ENCODE measurements at places on chromosomes 16 and 17.

DNA sequence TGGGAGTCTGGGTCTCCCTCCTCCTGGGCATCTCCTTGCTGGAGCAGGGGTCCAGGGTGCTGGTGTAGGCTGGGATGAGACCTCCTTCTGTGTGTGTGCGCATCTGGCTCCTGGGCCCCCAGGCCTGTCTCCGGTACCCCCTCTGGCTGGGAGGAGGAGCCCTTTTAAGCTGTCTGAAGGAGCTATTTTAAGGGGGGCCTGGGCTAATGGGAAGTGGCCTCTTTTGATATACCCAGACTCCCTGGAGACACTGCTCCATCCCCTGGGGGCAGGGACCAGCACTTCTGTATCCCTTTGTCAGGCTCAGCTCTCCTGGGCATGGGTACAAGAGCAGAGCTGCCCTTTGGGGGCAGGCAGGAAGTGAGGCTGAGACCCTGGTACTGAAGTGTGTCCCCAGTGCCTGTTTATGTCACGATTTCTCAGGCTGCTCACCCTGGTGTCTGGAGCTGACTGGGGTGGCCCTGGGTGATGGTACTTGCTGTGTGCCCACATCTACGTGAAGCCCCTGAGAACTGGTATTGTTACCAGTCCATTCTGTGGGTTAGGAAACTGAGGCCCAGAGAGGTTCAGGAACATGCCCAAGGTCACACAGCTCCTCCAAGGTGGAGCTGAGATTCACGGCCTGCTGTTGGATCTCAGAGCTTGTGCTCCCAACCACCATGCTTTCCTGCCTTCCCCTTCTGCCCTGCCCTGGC, 6.5 kb downstream of the ADCY7 start:
- DNase-seq: no peak

DNA sequence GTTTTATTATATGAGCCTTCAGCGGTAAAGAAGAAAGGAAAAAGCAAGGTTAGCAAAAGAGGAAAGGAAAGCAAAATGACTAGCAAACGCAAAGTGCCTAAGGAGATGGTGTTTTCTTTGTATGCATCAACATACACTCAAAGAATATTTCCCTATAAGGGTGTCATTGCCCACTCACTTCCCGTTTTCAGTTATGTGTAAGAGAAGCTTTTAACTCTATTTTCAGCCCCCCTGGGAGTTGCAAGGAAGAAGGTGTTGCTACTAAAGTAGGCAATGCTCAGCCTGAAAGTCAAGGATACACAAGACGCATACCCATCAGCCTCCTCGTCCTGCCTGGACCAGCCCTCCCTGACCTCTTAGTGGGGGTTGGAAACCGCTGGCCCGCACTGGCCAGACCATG, 267.7 kb upstream of the ZFHX3 start:
- no peak for DNase-seq

DNA sequence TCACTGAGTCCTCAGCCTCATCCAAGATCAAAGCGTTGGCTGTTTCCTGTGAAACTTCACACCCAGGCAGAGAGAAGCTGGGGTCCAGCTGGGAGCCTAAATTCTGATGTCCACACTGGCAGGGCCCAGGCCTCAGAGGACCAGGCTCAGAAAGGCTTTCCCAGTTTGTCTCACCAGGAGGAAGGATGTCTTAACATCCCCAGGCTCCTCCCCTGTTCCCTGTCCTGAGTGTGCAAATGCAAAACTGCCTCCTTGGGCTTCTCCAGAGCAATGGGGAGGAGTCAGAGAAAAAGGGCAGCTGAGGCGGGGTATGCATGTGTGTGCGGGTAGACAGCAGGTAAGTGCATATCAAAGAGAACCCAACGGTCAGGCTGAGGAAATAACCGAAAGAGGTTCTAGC, 45.7 kb downstream of the CUEDC1 start:
- DNase-seq: no peak

DNA sequence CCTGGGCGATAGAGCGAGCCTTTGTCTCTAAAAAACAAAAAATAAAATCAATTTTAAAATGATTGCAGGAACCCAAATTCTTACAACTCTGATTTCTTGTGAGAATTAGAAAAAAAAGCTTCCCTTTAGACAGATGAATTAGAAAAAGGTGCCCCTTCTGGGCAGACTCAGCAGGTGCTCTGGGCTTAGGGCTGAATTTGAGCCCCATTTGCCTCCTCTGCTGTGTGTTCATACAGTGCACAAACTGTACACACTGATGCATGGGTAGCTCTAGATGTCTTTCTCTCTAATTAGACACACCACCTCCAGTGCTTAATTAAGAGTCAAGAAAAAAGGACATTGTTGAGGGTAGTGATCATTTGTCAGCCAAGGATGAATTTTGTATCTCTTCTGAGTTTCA, 38.5 kb upstream of the NOL11 start:
- DNase-seq: no peak

GRCh38 chr17:48123111-48123510, 15.5 kb downstream of the SNX11 start:
- no peak for DNase-seq

- no peak for DNase-seq
Observed at GRCh38 chr17:59443106-59443505, 111.7 kb downstream of the YPEL2 start.

DNA sequence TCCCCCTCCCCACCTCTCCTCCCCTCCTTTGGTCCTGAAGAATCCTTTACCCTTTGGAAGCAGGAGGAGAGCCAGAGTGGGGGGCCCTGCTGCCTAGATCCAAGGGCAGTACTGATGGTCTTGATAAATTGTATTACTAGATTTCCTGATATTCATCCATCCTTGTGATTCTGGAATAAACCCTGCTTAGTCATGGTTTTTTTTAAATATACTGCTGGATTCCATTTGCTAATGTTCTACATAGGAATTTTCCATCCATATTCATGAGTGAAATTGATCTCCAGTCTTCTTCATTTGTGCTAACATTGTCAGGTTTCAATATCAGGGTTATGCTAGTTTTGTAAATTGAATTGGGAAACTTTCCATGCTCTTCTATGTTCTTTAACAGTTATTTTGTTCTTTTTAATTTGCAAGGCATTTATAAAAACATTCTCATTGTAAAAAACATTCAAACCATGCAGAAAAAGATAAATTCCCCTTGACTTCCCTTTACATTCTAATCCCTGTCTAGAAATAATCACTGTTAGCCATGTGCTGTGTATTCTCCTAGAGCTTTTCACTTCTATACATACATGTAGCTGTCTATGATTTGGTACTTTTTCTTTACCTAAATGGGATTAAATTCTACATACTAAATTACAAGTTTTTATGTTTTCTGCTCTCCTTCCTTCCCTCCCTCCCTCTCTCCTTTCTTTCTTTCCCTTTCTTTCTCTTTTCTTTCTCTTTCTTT, 56.7 kb downstream of the CCDC42 start:
- no peak for DNase-seq

All from EH (cell line).